H4 (cell line): ENCODE measurements at places on chromosomes 1 and 21. TPM values are rescaled to one million over a fixed set of nuclear protein-coding genes. Genes with fewer than 3 reads are reported as not detected.

DNALI1 gene
- 0.64 TPM in 1 of 2 replicates, not detected in the other for total RNA-seq

RGS16 gene
- total RNA-seq: 0.04 TPM in 1 of 2 replicates, not detected in the other

DNA sequence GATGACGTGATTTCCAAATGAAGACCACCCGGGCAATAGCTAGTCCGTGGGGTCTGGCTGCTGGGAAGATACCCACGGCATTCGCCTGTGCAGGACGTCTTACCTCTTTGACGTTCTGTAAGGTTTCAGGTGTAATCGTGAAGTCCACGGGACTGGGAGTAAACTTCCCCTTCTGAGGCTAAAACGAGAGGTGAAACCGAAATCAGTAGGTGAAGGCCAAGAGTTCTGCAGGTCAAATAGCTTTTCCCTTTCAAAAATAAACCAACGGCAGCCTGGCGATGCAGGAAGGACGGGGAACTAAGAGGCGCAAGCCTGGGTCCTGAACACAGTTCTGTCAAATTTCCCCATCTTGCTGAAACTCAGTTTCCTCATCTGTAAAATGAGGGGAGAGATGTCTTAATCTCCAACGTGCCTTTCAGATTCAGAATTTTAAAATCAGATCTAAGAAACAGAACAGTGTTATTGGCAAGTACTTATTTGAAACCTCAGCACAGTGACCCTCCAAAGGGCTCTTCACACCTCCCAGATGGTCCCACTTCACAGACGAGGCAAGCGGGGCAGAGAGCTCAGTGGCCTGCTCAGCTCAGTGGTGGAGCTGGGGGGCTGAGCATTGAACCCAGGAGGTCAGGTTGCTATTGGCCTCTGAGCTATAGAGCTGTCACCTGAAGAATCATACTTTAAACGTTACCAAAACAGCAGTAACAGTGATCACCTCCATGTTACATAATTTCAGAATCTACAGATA lies 34.7 kb downstream of the VPS26C start:
- DNase-seq: no peak

GRCh38 chr1:33972676-33973395 lies 109.0 kb downstream of the HMGB4 start:
- DNase-seq: no peak

DNA sequence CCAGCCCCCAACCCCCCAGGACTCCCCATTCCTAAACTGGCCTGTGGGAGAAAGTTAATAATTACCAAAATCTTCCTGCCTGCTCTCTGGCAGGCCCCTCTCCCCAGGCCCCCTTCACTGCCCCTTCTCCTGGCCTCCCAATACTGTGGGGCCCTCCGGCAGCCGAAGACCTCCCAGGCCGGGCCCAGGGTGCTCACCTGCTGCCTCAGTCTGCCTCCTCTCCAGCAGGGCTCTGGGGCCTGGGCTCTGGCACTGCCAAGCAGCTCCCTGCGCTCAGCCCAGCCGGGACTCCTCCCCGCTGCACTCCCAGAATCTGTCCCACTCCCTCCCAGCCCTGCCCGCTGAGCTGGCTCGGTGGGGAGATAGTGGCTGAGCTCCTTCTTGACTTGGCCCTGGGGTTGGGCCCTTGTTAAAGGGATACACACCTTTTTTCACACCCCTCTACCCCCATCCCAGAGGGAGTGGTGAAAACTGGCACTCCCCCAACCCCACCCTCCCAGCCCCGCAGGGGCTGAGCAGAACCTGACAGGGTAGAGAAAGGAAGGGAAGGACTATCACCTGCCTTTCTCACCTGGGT lies at the start of gene S100A16:
Gene S100A16, minus strand, starts transcription at position 383 of the 577 bp plus-strand sequence. CDS start 4,986 bp downstream, outside the sequence.
- DNase-seq: no peak
